ENCODE measurements at places on chromosomes 2 and 18. TPM values are rescaled to one million over a fixed set of nuclear protein-coding genes. Genes with fewer than 3 reads are reported as not detected.

DNA sequence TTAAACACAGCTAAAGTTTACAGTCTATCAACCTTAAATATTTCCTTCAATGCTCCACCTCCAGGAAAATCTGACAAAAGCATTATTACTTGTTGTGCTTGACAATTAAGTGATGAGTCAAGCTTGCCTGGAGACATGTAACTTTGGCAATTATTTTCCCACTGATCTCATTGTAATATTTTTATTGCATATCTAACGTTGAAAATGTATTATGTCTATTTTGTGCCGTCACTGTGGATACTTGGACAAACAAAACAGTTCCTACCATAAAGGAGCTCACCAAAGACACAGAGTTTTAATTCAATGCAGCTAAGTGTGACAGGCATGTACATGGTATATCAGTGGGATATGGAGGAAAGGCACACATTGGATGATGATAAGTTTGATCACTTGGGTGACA, 24.7 kb downstream of the RNF103 start:
- DNase-seq = no peak

- DNase-seq = no peak
These were observed 11.2 kb upstream of the PROM2 start for GRCh38 chr2:95262896-95263542.

GRCh38 chr18:33870059-33870458, 292.0 kb downstream of the ASXL3 start:
- peak; percentile 10 for DNase-seq

DNA sequence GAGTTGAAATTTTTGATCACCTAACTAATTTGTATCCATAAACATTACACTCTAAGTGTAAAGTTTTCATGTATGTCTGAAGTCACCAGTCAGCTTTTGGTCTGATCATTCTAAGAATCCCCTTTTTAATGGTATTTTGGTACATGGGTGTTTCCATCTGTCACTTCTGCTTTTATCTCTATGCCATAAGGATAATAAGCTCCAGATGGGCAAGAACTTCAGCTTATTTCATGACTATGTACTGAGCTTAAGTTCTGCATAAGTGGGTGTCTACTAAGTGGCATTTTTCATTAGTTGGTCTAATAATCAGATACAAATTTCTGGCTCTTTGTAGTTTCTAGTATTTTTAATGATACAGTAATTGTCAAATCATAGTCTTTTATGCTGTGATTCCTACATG, 20.4 kb downstream of the UBXN4 start:
- DNase-seq = no peak

The ANKRD30B gene
- not detected for total RNA-seq

- no peak for DNase-seq
These were observed 570.2 kb upstream of the TNP1 start for GRCh38 chr2:217429981-217430500.

DNA sequence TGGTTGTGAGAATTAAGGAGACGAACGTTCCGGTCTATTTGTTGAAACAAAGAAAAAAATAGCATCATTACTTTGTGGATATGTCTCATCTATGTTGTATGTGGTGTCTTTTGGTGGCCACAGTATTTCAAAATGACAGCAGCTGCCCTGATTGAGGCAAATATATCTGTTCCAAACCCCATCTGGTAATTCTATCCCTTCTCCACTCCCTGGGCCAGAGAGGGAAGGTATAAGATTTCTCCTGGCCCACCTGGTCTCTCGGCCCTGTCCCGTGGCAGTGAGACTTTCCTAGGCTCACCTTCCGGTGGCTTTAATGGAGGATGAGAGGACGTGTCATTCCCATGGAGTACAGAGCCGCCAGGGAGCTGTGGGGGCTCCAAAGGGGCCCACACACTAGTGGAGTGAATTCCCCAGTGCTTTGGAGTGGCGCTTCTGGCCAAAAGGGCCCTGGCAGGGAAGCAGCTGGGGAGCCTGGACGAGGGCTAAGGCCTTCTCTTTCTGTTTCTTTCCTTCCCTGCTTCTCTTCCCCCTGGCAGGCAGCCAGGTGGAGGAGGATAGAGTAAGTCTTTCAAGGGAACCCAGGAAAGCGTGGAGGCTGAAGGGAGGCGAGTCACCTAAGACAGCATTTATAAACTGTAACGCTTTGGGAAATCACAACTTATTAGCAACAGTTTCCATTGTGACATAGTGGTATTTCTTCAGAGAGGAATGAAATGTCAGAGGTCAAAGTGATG, 5.6 kb downstream of the FOSL2 start:
- DNase-seq = no peak

- no peak for DNase-seq
These were observed 51.3 kb downstream of the ZAP70 start for GRCh38 chr2:97764559-97765263.

The RAB27B gene
- total RNA-seq = 13.1 TPM

The PRKAG3 gene
- total RNA-seq = not detected

GRCh38 chr18:44779753-44780292, 99.1 kb downstream of the SETBP1 start:
- no peak for DNase-seq

DNA sequence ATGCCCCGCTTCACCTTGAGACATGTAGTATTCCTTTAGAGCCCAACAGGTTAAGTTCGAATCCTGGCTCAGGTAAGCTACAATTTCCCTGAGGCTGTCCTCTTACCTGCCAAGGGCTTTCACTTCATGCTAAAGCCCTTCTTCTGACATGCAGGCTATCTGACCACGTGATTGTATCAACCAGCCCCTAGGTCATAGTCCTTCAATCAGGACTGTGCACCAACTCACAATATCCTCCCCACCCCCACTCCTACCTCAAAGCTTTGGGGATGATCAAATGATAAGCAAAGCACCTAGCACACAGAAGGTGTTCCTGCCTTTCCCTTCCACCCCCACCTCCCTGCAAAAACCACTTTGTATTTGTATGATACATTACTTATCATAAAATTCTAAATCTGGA, 78.9 kb downstream of the AAK1 start:
- no peak for DNase-seq

GRCh38 chr2:238128061-238128440, 10.4 kb upstream of the KLHL30 start:
- DNase-seq = no peak

DNA sequence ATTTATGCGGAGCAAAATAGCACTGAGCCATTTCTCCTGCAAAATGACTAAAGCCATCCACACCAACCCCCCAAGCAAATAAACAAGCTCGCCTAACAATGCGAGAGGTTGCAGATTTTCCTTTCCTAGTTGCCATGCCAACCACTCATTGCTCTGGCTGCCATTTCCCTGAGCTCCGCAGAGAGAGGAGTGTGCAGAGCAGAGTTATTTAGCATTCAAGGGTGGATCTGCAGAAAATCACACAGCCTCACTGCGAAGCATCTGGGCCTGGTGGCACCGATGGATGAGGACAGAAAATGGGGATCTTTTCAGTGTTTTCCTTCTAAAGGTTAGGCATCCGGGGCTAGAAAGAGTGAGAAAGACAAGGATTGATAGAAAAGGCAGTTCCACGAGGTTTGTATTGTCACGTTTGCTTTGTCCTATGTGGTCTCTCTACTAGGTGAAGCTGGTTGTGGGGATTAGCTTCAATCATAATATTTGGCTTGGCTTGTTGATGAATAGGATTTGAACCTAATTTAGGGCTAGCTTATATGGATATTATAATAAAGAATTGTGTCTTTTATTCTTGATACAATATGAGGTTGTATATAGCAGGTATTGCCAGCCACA, 110.2 kb upstream of the UNC80 start:
- DNase-seq = no peak

DNA sequence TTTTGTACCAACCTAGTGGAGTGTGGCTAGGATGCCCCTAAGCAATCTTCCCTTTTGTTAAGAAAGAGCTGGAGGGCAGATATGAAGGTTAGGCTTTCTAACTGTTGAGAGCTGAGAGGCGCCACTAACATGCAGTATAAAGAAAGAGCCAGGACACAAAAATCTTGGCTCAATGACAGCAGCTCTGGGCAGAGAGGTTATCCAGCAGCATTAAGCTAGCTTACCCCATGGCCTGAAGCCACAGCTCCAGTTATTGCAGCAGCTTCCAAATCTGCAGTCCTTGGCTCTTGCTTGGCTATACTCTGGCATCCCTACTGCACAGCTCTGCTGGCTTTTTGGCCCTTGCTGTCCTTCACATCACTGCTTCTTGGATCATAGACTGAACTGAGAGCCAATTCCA, 213.4 kb downstream of the GPD2 start:
- DNase-seq = peak; percentile 19

GRCh38 chr18:70370762-70371733, 82.2 kb downstream of the SOCS6 start:
- DNase-seq = no peak

The PLGLB2 gene
- 13.7 TPM for total RNA-seq

DNA sequence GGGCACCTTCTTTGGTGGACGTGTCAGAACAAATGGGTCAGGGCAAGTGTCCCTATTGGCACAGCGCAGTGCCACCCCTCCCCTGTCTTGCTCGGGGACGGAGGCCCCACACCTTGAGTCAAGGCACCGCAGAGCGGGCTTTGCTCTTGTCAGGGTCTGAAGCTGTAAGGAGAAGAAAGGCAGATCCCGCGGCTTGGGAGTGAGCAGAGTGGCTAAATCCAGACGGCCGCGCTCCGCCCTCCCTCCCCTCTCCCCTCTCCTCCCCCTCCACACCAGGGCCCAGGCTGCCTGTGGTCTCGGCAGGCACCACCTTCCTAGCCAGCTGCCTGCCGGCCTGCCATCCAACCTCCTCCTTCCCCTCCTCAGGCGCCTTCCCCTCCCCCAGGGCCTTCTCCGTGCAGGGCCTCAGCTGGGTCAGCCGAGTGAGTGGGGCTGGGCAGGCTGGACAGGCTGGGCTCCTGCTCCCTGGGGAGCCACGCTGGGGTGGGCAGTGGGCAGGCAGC, 25.8 kb downstream of the SPEG start:
- DNase-seq = peak; percentile 87

- DNase-seq = no peak
These were observed 126.8 kb downstream of the SEPTIN10 start for GRCh38 chr2:109486711-109487535.

The DSG1 gene
- total RNA-seq = 0.70 TPM

Measured in hepatocyte (in vitro differentiated cells).